Hepatocyte (in vitro differentiated cells): ENCODE measurements at places on chromosomes 12 and 14. TPM values are rescaled to one million over a fixed set of nuclear protein-coding genes. Genes with fewer than 3 reads are reported as not detected.

The PTPRB gene
- 1.2 and 1.7 TPM in 2 replicates for total RNA-seq

GRCh38 chr12:2498964-2499500 is 295.7 kb upstream of the FKBP4 start:
- no peaks in the 10 kb centered on the region for H3K27me3 ChIP-seq
- no peaks in the 10 kb centered on the region for H3K36me3 ChIP-seq
- no peaks in the 10 kb centered on the region for H3K4me1 ChIP-seq
- H3K27ac ChIP-seq = no peak overlapping the region

DNA sequence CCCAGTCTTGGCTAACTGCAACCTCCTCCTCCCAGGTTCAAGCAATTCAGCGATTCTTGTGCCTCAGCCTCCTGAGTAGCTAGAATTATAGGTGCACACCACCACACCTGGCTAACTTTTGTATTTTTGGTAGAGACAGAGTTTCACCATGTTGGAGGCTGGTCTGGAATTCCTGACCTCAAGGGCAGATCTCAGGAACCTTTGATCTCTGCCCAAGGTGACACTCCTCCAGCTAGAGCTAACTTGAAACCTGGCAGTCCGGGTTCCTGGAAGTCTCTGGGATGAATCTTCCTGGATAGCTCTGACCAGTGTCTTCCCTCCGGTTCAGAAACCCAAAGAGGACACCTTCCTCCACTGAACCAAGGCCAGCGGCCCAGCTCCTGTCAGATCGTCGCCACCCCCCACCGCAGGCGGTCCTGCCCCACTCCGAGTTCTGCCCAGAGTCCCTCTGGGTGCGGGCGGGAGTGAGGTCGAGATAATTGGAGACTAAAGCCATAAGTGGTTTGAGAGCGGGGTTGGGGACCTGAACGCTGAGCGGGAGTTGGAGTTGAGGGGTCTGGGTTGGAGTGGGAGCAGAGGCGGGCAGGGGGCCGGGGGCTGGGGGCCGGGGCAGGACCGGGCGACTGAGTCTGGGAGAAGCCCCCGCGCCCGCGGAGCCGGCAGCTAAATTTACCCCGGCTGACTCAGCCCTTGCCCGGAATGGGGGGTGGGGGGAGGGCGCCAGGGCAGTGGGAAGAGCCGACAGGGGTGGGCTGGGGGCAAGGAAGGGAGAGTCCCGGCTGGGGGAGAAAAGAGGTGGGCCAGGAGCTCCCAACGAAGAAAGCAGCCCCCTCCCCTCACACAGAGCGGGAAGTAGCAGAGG is 4.7 kb downstream of the DDN start:
- H3K4me1 ChIP-seq = peaks cover 12% of the 10 kb centered on the region
- H3K27ac ChIP-seq = no peak overlapping the region
- no peak for DNase-seq
- H3K4me3 ChIP-seq = no peak overlapping the region
- no peaks in the 10 kb centered on the region for H3K36me3 ChIP-seq

DNA sequence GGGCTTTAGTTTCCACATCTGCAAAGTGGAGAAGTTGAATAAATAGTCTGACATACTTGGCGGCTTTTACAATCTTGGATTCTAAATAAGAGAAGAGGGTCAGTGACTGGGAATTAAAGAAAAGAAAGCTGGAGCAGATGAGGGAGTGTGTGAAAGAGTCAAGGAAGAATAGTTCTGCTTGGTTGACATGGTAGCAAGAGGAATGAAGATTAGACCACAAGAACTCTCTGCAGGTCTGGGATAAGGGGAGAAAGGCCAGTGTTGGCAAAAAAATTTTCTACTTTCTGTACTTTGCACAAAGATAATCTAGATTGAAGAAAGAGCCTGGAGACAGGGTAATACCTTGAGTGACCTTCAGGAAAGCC is 5.9 kb downstream of the ITGB7 start:
- no peak overlapping the region for H3K4me3 ChIP-seq
- no peak for DNase-seq
- peaks cover 3% of the 10 kb centered on the region for H3K4me1 ChIP-seq
- peaks cover 4% of the 10 kb centered on the region for H3K27me3 ChIP-seq
- H3K36me3 ChIP-seq = no peaks in the 10 kb centered on the region

- no peak overlapping the region for H3K4me3 ChIP-seq
- H3K36me3 ChIP-seq = no peaks in the 10 kb centered on the region
- no peak for DNase-seq
- H3K4me1 ChIP-seq = no peaks in the 10 kb centered on the region
- peak overlapping the region; percentile 17 for H3K27ac ChIP-seq
- no peaks in the 10 kb centered on the region for H3K27me3 ChIP-seq
Measured at GRCh38 chr12:93541578-93542225, 30.8 kb upstream of the SOCS2 start.

DNA sequence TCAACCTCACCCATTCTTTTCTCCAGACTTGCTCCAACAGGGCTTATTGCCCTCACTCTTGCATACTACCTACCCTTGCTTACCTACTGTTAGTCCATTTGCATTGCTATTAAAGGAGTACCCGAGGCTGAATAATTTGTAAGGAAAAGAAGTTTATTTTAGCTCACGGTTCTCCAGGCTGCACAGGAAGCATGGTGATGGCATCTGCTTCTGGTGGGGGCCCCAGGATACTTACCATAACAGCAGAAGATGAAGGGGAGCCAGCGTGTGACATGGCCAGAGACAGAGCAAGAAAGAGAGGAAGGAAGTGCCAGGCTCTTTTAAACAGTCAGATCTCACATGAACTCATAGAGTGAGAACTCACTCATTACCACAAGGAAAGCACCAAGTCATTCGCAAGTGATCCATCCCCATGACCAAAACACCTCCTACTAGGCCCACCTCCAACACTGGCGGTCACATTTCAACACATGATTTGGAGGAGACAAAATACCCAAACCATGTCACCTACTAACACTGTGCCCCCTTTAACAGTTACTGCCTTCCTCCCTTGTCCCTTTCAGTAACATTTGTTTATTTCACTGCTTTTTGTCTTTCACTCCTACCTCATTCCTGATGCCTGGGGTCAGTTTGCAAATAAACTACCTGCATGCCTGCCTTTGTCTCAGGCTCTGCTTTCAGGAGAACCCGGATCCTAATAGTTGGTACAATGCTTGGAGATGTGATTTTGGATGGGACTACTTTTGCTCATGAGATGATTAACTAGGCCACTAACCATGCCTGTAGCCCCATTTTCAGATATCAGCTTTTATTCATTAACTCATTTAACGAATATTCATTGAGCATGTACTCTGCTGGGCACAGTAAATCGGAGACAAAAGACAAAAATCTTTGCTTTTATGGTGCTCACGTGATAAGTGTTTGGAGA is 41.6 kb upstream of the CSRP2 start:
- H3K4me3 ChIP-seq = no peak overlapping the region
- H3K27ac ChIP-seq = no peak overlapping the region
- DNase-seq = no peak
- no peaks in the 10 kb centered on the region for H3K4me1 ChIP-seq
- no peaks in the 10 kb centered on the region for H3K36me3 ChIP-seq

- no peak for DNase-seq
- H3K4me3 ChIP-seq = no peak overlapping the region
- no peak overlapping the region for H3K27ac ChIP-seq
- H3K36me3 ChIP-seq = no peaks in the 10 kb centered on the region
Measured at GRCh38 chr14:64233531-64234190, 60.5 kb downstream of the ESR2 start.
